ENCODE measurements at places on chromosomes 6 and 20.

- no peak for DNase-seq
Measured at GRCh38 chr20:37892001-37892400, 10.9 kb upstream of the VSTM2L start.

- no peak for DNase-seq
Measured at GRCh38 chr6:134515986-134516385, 198.1 kb upstream of the SGK1 start.

- no peak for DNase-seq
Measured at GRCh38 chr20:31664696-31665354, 27.1 kb downstream of the COX4I2 start.

GRCh38 chr6:52984247-52984646 is 10.8 kb downstream of the GSTA4 start:
- DNase-seq: peak; percentile 27

- no peak for DNase-seq
Measured at GRCh38 chr6:76166297-76166696, 93.8 kb upstream of the IMPG1 start.

- DNase-seq: peak; percentile 9
Measured at GRCh38 chr20:47318586-47319516, 37.6 kb downstream of the ZMYND8 start.

DNA sequence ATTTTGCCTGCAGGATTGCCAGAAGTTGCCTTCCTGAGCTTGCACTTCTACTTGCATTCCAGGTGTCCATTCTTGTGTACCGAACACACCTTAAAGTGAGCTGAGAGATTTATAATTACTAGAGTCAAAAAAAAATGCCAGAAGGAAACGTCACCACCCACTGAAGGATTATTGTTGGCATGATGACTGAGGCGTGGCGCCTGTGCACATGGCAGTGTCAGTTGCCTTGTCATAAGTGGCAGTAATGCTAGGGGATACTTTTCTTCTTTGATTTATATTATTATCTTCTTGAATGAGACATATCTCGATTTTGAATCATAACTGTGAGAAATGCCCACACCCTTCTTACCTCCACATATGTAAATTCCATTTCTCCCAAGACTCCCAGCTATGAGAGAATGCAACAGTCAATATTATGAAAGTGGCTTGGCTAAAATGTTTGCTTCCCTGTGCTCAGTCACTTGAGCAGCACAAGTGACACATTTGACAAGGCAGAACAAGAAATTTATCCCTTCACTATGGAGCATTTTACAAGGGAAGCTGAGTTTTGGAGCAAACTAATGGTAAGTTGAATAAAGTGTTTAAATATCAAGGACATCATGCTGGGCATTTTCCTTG is 149.5 kb upstream of the SASH1 start:
- no peak for DNase-seq

DNA sequence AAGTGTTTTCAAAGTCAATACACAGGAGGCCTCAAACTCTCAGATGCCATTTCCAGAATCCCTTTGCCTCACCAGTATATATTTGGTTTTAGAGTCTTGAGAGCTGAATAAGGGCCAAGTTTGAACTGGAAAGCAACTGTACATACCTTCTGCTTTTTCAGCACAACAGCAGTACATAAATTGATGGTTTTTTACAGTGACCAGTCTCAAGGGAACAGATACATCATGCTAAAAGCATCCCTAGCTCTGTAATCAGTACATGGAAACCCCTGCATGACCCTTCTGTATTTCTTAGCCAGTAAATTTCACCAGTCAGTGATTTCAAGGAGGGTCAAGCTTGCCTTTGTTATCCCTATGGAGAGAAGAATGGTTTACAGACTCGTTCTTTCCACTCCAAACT is 40.6 kb upstream of the ECHDC1 start:
- DNase-seq: no peak

- no peak for DNase-seq
Measured at GRCh38 chr6:7332090-7332745, 19.2 kb upstream of the SSR1 start.

- DNase-seq: no peak
Measured at GRCh38 chr6:13152764-13153163, 175.6 kb downstream of the TBC1D7 start.

DNA sequence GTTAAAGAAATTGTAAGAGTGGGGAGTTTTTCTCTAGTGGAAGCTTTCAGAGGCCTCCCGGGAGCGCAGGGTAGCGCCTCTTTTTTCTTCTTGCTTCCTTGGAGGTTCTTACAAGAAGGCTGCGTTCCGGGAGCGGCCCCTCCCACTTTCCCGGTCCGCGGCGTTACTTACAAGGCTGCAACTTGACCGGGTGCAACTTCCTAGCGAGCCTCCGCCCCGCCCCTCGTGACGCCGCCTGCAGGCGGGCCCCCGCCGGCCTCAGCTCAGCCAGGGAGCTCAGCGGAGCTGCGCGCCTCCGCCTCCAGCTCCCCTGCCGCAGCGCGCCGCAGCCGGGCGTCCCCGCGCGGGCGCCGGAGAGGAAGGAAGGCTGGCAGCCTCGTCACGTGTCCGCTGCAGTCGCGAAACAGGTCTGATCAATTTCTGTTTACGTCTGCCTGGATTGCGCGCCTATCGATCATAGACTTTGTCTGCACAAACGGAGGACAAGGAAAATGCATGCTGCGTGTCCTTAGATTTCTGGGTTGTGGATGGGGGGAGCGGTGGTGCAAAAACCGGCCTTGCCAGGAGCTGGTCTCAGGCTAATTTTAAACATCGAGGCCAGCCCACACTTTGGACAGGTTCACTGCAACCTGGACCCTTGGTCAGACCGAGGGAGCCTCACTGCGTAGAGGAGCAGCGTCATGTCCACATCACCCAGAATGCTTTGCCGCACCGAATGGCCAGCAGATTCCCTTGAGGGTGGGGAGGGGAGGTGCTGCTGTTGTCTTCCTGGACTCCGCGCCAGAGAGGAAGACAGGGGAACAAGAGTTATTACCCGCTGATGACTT is at the start of the genes FAM217B and PPP1R3D:
Gene FAM217B (plus strand): TSS at position 261 of the 827 bp plus-strand sequence. CDS start 3,555 bp downstream, outside the sequence.
Gene PPP1R3D (minus strand): TSS at position 177 of the 827 bp plus-strand sequence. CDS start 374 bp downstream, outside the sequence.
- peak; percentile 94 for DNase-seq

DNA sequence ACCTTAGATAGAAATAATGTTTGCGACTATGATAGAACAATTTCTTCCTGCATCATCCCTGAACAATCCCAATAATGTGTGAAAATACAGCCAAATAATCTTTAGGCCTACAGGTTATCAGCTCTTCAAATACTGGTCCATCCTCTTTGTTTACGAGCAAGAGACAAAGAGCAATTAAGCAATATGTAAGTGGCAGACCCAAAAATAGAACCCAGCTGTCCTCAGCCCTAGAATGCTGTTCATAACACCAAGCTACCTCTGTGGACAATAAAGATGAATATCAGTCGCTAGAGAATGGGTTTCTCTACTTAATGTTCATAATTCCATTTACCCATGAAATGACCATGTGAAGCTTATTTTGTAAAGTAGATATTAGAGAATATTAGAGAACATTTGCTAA is 28.4 kb upstream of the OSTM1 start:
- DNase-seq: no peak

DNA sequence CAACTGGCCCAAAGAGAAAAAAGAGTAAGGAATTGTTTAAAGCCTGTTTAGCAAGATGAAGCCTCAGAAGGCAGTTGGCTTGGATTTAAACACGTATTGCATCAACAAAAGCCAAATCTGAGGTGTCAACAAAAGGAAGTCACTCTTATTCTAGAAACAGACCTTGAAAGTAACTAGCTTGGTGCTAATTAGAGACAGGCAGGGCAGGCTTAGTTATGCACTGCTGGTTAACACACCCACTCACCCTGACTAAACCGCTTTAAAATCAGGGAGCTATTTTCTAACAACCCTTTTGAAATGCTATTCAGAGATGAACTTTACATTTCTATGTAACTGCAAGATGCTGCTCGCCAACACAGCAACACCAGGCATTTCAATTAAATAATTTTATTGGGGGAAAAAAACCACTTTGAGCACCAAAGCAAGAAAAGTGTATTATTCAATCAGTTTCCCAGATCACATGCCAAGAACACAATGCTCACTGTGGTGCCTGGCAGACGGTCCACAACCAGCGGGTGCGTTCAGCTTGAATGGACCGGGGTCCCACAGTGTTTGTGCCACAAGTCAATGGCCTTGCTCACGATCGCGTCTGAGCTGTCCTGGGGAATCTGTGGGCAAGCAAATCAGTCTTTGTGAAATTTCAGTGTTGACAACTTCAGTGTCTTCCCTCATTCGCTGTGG is 23.6 kb downstream of the TBC1D7 start:
- no peak for DNase-seq

- DNase-seq: no peak
Measured at GRCh38 chr20:33984182-33984719, 9.5 kb upstream of the RALY start.

GRCh38 chr6:150683320-150683719 is 83.6 kb downstream of the PLEKHG1 start:
- DNase-seq: no peak

DNA sequence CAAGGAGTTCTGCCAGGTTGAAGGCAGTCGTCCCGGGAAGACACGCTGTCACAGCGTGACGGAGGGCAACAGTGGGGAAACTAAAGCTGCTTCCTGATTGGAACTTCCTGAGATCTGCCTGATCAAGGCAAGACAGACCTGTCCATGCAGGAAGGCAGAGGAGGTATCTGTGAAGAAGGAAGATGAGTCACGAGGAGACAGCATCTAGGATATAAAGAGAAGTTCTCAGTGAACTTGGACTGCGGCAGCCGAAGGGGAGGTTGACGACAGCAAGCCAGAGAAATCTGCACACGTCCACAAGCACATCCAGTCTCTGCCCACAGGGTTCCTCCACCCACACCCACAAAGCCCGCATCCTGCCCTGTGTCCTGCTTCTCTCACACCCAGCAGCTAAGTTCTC is 38.6 kb downstream of the PREP start:
- DNase-seq: no peak

DNA sequence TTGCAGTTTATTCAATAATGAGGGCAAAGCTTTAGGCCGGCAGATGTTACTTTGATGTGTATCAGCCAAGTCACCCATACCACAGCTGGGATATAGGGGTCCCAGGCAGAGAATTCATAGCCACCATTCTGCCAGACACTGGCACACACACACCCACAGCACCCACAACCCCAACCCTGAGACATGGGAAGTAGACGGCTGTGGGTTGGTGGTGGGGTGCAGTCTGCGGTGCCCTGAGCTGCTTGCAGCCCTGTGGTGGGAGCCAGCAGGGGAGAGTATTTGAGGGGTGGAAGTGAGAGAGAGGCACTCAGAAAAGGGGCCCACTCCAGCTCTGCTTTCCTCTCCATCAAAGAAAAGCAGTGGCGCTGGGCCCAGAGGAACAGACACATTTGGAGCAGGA is 125.3 kb downstream of the FOXO3 start:
- no peak for DNase-seq

DNA sequence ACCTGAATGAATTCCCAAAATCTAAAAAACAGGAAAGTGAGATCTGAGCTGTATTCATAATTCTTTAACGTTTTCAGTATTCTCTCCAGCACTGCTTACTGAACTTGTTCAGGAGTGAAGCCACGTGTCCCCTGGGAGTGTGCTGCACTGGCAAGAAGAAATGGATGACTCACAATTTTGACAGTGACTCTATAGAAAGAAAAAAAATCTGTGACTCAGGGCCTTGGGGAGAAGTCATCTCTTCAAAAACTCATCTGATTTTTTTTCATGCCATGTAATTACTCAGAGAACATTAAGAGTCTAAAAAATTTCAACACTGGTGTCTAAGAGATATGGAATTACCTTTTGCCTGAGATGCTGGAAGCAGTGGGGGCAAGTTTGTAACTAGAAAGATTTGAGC is 39.7 kb downstream of the ANKEF1 start:
- DNase-seq: no peak

DNA sequence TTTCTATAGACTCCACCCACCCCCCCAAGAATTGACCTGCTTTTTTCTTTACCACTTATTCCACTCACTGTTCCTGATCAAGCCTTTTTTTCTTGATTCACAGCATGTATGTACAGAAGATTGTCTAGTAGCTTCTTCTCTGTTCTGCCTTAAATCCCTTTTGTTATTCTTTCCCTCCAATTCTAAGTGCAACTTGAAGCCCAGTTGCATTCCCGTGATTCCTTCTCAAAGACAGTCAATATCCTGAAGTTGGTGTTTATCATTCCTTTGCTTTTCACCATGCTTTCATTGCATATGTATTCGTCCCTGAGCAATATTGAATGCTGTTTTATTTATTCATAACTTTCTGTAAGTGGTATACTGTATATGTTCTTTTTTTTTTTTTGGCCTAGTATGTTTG is 21.0 kb downstream of the XRN2 start:
- no peak for DNase-seq

GRCh38 chr6:84581494-84582259 is 182.7 kb downstream of the TBX18 start:
- DNase-seq: no peak

DNA sequence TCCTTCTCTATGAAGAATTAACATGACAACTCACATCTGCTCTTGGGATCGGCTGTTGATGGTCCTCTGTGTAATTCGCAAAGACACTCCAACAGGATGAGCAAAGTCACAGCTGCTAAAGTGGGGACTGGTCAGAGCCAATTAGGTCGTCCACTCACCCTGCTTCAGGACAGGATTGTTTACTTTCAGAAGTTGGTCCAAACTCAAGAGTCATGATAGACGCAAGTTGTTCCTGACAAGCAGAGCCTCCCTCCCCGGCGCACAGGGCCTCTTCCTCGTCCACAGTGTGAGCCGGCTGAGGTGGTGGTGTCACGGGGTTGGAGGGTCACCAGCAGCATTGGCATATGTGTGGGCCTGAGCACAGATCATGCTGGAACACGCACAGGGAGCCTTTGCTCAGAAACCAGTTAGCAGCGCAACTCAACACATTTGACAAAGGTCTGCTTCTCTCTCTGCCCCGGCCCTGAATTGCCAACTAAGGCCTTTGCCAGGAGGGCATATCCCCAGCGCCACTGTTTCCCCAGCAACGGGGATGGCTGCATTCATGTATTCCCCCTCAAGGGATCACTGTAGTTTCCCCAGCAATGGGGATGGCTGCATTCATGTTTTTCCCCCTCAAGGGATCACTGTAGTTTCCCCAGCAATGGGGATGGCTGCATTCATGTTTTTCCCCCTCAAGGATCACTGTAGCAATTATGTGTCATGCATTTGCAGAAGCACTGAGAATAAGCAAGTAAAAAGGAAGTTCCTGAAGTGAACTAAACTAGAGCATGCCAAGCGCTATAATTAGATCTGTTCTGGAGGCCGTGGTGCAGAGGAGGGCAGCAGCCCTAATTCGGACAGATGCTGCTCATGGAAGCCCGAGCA is 111.7 kb downstream of the THBS2 start:
- DNase-seq: no peak

DNA sequence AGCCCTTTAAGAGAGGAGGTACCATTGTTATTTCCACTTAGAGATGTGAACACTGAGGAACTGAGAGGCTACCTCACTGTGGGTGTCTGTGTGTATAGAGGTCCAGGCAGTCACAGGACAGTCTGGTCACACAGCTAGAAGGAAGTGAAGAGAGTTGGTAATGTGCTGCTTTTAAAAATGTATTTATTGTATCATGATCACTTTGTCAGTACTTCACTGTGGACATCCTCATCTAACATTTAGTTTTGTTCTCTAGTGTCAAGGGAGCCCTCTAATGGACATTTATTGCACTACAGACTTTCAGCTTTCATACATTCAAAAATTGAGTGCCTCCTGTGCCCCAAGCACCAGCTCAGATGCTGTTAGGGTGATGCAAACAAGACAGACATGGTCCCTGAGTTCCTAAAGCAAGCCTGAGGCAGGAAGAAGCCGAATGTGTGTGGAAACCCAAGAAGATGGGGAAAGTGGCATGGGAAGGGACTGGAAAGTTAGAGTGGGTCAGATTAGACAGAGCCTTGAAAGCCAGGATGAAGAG is 123.0 kb downstream of the SLC16A10 start:
- DNase-seq: peak; percentile 6

- DNase-seq: no peak
Measured at GRCh38 chr6:13485303-13485702, 2.1 kb downstream of the GFOD1 start.

- DNase-seq: no peak
Measured at GRCh38 chr20:23449421-23449820, 3.3 kb downstream of the CST11 start.

Data from CD4-positive, alpha-beta T cell treated with Interleukin-6 for 4 hours (primary cell).